Thymus (tissue), 14 donors: ENCODE measurements at places on chromosomes 1 and 21. TPM values are rescaled to one million over a fixed set of nuclear protein-coding genes. Genes with fewer than 3 reads are reported as not detected.

The ARF1 gene
- total RNA-seq, result 133 TPM

The GPR25 gene
- 0.05 TPM for total RNA-seq

The LHX8 gene
- total RNA-seq, result 0.05 TPM

DNA sequence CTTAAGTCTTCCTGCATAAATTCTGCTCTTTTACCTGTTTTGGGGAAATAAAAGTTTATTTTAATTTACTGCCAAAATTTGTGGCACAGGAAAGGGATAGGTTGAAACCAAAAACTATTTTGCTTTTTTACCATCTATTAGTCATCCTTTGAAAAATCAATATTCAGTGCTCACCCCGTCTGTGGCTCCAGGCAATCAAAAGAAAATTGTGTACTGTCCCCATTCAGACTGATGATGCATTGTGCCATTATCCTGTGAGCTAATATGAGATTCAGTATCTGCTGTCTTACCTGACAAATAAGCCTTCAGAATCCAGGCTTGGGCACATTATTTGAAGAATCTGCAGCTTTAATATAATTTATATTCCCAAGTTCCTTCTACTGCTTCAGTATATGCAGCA, 650.7 kb downstream of the KIF26B start:
- no peak for DNase-seq

GRCh38 chr1:58814251-58815068, 30.6 kb upstream of the JUN start:
- DNase-seq, result no peak

DNA sequence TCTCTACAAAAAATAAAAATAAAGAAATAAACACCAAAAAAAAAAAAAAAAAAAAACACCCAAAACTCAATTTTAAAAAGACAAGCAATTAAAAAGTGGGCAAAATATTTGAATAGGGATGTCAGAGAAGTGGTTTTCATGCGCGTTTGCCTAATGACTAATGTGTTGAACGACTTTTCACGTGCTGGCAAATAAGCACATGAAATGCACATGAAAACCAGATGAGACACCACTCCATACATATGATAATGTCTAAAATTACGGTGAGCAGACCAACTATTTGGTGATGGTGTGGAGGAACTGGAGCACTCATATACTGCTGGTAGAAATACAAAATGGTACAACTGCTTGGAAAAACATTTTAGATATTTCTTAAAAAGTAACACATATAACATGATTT, 39.4 kb upstream of the UHMK1 start:
- DNase-seq, result no peak

The SPRR2B gene
- not detected for total RNA-seq

DNA sequence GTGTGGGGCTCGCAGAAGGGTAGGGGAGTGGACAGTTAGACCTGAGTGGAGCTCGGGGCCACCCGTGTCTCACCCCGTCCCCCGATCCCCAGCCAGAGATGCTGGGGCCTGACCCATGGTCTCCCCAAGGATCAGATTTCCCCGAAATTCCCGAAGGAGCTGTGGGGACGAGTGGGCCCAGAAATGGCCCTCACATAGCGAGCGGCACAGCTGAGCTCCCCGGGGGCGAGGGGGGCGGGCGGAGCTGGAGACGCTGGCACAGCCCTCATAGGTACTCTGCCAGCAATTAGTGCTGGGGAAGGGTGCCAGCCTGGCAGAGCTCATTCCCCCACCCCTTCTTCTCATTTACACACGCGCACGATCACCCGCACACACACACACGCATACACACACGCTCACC, 9.2 kb downstream of the CASZ1 start:
- no peak for DNase-seq

GRCh38 chr1:61504852-61505390, 220.0 kb downstream of the TM2D1 start:
- no peak for DNase-seq

The HES5 gene
- total RNA-seq, result 0.38 TPM

DNA sequence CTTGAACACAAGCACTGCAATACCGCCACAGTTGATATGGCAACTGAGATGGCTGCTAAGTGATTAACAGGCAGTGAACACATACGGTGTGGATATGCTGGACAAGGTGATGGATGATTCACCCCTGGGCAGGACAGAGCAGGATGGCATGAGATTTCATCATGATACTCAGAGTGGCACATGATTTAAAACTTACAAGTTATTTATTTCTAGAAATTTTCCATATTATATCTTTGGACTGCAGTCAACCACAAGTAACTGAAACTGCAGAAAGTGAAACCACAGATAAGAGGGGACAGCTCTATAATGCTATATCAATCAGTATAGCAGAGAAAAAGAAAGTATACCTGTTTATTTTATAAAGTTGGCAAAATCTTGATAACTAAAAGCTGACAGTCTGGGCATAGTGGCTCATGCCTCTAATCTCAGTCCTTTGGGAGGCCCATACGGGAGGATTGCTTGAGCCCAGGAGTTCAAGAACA, 47.9 kb downstream of the PHACTR4 start:
- no peak for DNase-seq

GRCh38 chr1:31587720-31588423, 11.6 kb downstream of the TINAGL1 start:
- peak; percentile 48 for DNase-seq

The IL20 gene
- 0.05 TPM for total RNA-seq

DNA sequence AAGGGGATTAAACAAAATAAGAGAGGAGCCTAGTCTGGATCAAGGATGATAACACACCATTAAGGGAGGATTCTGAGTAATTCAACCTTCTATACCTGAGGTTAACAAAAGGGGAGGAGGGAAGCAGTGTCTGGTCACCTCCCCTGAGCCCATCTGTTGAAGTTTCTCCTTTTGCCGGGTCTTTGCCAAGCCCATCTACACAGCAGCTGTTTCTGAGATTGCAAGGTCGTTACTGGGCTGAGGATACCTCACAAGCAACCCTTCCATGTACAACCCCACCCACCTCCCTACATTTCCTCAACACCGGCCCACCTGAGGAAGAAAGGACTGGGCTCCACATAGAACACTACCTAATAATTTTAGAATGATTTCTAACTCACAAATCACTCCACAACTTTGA, 26.3 kb downstream of the LRRC52 start:
- DNase-seq, result no peak

- DNase-seq, result no peak
Measured at GRCh38 chr1:181947441-181947840, 114.1 kb downstream of the ZNF648 start.
